ENCODE measurements at places on chromosomes 2 and 18. TPM values are rescaled to one million over a fixed set of nuclear protein-coding genes. Genes with fewer than 3 reads are reported as not detected.

DNA sequence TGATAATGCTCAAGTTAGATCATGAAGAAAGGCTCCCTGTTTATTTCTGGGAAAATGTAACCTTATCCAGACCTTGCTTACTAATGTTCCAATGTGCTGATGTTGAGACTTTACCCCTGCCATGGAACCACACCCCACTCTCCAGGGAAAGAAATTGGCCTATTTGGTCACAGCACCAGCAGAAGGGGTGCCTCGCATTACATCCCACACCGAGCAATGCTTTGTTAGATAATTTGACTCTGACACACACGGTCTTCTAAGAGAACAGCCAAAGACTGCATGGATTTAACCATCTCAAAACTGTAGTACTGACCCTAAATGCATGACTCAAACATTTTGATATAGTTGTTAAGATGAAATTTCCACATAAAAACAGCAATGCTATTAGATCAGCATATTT lies 152.1 kb upstream of the CCDC150 start:
- no peaks in the 10 kb centered on the region for H3K36me3 ChIP-seq
- no peaks in the 10 kb centered on the region for H3K4me1 ChIP-seq
- H3K27ac ChIP-seq, result no peak overlapping the region
- peaks cover 31% of the 10 kb centered on the region for H3K27me3 ChIP-seq
- DNase-seq, result no peak

DNA sequence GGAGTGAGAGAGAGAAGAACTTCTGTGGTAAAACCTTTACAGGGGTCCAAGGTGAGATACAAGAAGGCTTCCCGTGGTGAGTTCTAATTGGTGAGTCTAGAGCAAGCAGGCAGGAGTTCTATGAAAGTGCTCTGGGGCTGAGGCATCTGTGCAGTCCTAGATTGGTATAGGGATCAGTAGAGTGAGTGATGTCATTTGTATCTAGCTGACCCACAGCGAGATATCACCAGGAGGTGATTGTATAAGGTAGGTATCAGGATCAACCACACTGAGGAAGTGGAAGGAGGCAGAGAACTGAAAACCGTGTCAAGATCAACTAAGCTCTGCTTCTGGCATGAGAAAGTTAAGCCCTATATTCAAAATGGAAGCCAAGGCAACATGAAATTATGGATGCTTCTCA lies 1648.9 kb upstream of the TMEFF2 start:
- H3K27ac ChIP-seq, result no peak overlapping the region
- no peaks in the 10 kb centered on the region for H3K27me3 ChIP-seq
- H3K36me3 ChIP-seq, result no peaks in the 10 kb centered on the region
- no peak overlapping the region for H3K4me3 ChIP-seq

DNA sequence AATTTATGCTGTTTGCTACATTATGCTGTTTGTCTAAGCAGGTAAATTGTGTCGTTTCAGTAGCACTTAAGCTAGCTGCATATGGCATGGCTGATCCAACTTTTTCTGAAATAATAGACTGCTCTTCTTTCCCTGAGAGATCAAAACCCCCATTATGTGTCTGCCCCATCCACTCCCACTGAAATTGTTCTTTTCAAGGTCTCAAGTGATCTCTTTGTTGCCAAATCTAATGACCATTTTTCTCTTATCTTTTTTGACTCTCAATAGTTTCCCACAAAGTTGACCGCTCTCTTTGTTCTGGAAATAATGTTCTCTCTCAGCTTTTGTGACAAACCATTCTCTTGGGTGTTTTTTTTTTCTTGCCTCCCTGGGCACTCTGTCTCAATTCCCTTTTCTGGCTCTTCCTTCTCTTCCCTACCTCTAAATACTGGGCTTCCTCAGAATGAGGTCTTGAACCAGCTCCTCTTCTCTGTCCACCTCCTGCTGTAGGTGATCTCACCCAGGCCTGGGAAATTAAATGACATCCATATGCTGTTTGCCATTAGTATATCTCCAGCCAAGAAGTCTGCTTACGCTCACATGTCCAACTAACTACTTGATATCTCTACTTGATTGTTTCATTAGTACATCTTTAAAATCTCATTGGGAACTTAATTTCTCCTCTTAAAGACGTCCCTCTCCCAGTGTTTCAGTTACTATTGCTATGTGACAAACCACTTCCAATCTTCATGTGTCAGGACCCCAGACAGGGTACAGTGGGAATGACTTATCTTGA lies 107.3 kb upstream of the TLK1 start:
- H3K4me1 ChIP-seq, result no peaks in the 10 kb centered on the region
- H3K27me3 ChIP-seq, result no peaks in the 10 kb centered on the region
- no peak for DNase-seq
- no peak overlapping the region for H3K27ac ChIP-seq
- no peak overlapping the region for H3K4me3 ChIP-seq

DNA sequence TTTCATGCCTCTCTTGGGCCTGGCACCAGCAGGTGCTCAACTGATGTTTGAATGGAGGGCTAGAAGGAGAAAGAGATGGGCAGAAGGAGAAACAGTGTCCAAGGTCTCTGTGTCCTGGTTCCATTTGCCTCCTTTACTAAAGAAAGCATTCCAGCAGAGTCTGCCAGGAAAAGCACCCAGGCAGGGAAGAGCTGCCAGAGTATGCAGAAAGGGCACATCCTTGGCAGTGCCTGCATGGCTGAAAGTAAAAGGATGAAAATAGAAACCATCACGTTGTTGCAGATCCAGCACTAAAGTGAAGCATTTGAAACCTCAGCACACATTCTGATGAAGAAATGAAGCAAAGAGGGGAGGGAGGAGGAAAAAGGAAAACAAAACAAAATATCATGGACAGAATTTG lies 142.2 kb downstream of the ESCO1 start:
- no peak overlapping the region for H3K27ac ChIP-seq
- H3K27me3 ChIP-seq, result peaks cover 12% of the 10 kb centered on the region
- H3K36me3 ChIP-seq, result no peaks in the 10 kb centered on the region
- no peak for DNase-seq

DNA sequence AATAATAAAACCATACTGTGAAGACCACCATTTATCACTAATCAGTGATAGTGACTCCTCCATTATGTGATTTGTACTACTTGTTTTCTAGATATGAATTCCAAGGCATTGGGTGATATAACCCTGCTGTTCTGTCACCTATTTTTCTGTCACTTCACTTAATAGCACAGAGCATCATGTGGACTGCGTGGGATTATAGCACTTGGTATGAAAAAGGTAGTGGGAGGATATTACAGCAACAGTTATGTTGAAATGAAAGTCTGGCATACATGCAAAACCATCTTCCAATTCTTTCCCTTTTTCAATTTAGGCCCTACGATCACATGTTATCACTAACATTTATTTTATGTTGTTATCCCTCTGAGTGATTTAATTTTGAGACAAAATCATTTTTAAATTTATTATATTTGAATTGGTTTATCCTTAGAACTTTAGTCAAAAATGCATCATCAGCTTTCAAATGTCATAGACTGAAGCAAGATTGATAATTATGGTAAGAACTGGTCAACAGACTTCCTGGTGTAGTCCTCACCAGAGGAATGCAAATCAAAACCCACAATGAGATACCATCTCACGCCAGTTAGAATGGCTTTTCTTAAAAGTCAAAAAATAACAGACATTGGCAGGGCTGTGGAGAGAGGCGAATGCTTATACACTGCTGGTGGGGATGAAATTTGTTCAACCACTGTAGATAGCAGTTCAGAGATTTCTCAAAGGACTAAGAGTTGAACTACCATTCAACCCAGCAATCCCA lies 242.6 kb downstream of the IKZF2 start:
- peaks cover 24% of the 10 kb centered on the region for H3K4me1 ChIP-seq
- H3K36me3 ChIP-seq, result no peaks in the 10 kb centered on the region
- H3K4me3 ChIP-seq, result no peak overlapping the region
- H3K27ac ChIP-seq, result no peak overlapping the region
- no peak for DNase-seq

GRCh38 chr2:143903172-143903856 lies 616.6 kb downstream of the ZEB2 start:
- no peaks in the 10 kb centered on the region for H3K36me3 ChIP-seq
- H3K27me3 ChIP-seq, result no peaks in the 10 kb centered on the region
- H3K4me1 ChIP-seq, result peaks cover 13% of the 10 kb centered on the region

DNA sequence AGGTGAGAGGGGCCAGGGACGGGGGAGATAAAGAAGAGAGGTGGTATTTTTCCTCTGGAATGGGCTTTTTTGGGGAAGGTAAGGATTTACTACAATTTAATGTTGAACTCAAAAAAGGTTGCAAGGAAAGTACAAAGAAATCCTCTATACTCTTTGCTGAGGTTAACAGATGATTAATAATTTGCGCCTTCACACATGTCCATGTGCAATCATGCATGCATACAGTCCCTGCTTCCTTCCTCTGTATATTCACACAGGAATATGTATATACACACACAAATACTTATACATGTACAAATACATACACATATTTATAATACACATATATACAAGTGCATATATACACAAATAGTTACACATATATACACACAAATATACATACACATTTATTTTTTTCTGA lies 193.4 kb downstream of the NBAS start:
- H3K4me3 ChIP-seq, result no peak overlapping the region
- H3K4me1 ChIP-seq, result no peaks in the 10 kb centered on the region
- no peak overlapping the region for H3K27ac ChIP-seq
- no peaks in the 10 kb centered on the region for H3K27me3 ChIP-seq
- H3K36me3 ChIP-seq, result peaks cover 19% of the 10 kb centered on the region

DNA sequence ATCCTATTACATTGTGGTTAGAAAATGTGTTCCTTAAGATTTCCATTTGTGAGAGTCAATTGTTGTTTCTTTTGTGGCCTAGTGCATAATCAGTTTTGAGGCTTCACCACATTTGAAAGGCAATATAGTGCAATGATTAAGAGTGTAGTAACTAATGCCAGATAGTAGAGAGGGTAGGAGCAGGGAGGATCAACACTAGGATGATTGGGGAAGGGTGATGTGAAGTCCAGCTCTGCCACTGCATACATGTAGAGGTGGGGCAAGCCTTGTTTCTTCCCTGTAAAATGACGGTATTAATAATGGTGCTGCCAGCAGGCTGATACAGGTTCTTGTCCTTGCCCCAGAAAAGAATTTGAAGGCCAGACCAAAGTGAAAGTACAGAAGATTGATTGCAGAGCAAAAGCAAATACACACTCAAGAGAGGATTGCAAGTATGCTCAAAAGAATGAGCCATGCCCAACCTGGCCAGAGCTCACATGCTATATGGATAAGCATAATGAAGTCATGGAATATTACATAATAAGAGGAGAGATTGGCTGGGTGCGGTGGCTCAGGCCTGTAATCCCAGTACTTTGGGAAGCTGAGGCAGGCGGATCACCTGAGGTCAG lies 8.0 kb downstream of the SP100 start:
- no peak for DNase-seq
- no peaks in the 10 kb centered on the region for H3K27me3 ChIP-seq
- H3K36me3 ChIP-seq, result peaks cover 49% of the 10 kb centered on the region
- H3K4me3 ChIP-seq, result peak overlapping the region; percentile 51
- H3K4me1 ChIP-seq, result peaks cover 81% of the 10 kb centered on the region

DNA sequence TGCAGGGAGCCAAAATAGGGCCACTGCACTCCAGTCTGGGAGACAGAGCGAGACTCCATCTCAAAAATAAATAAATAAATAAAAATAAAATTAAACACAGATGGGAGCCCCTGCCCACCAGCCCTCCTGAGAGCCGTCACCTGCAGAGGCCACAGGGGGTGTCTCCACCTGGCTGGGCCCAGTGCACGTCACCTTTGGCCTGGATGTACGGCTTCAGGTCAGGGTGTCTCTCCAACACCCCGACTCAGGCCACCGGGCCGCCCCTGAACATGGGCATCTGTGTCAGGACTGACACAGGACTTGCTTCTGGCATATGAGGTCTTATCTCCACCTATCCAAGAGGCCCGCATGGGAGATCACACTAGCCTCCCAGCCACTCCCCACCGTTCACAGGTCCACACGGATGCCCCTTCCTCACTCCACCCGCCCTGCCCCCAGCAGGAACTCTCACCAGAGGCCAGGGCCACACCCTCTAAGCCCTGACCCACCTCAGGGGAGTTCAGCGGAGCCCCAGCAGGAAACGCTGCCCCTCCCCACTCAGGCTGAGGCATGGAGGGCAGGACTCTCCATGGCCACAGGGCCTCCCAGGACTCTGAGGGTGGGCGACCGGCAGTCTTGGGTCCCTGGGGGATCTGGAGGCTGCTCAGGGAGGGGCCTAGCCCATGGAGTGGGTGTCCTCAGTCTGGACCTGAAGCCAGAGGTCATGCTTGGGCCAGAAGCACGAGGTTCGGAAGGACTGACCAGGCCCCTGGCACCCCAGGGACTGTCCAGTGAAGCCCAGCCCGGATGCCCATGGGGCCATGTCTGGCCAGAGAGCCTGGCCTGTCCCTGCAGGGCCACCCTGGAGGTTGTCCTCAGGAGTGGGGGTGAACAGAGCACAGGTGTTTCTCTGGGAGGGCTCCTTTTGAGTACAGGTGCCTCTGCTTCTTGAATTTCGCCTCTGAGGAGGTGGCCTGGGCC lies 1.6 kb upstream of the CROCC2 start:
- H3K27me3 ChIP-seq, result no peaks in the 10 kb centered on the region
- H3K4me1 ChIP-seq, result no peaks in the 10 kb centered on the region
- H3K27ac ChIP-seq, result no peak overlapping the region
- DNase-seq, result no peak

DNA sequence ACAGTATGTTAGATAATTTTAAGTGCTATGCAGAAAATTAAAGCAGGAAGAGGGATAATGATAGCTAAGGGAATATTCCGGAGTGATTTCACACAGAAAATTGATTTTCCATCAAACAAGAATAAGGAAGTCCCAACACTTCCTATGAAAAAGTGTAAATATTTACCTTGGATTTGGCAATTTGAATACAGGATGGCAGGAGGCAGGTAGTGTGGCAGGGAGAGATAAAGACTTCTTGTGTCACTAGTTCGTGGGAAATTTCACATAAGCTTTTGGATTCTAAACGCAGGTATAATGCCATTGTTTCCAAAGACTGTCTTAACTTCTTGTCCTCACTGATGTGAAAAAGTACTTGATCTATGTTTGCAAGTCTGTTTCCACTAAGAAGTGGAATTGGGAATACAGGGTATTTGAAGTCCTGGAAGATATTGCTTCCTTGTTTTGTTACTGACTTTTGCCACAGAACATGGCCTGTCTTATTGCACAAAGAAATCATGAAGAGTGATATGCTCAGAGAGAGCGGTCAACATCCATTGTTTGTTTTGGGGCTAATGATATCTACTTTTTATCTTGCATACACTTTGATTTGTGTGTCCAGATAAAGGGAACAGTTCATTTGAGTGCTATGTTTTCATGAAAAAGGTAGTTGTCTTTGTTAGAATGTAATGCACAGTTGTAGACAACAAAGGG lies 1216.1 kb upstream of the FAM98A start:
- no peak overlapping the region for H3K4me3 ChIP-seq
- DNase-seq, result no peak
- no peak overlapping the region for H3K27ac ChIP-seq
- H3K27me3 ChIP-seq, result no peaks in the 10 kb centered on the region

GRCh38 chr2:62964050-62964449 lies 86.6 kb upstream of the OTX1 start:
- no peak overlapping the region for H3K27ac ChIP-seq
- H3K36me3 ChIP-seq, result no peaks in the 10 kb centered on the region
- H3K27me3 ChIP-seq, result no peaks in the 10 kb centered on the region
- no peak overlapping the region for H3K4me3 ChIP-seq
- DNase-seq, result no peak

The ALPP gene
- not detected for total RNA-seq

The FSHR gene
- not detected for total RNA-seq

The KCNG2 gene
- not detected for total RNA-seq

The G6PC2 gene
- not detected for total RNA-seq

The BOLA3 gene
- 68.0 TPM for total RNA-seq

The RGPD8 gene
- 7.7 TPM for total RNA-seq

The MYCN gene
- not detected for total RNA-seq
